ENCODE measurements at places on chromosomes 2 and 18.

- DNase-seq: no peak
Measured at GRCh38 chr2:224937887-224938286, 104.4 kb downstream of the DOCK10 start.

DNA sequence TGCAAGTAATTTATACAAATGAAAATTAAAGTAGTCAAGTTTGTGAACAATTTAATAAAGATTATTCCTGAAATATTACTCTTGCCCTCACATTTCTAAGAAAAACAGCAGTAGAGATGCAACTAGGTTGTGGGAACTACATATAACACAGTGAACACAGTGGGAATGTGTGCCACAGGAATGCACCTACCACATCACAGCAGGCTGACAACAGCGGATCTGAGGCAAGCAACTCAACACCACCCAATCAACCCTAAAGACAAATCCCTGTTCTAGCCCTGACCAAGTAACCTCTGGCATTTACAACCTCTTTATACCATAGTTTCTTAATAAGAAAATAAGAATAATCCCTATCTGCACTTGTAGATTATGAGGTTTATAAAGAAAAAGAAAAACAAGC, 23.4 kb downstream of the MBOAT2 start:
- no peak for DNase-seq

- no peak for DNase-seq
Measured at GRCh38 chr2:43005245-43005974, 213.0 kb upstream of the HAAO start.

GRCh38 chr18:59220164-59220783, 316 bp downstream of the GRP start:
- DNase-seq: no peak

- DNase-seq: peak; percentile 69
Measured at GRCh38 chr2:226800941-226801784, 1.5 kb upstream of the IRS1 start.

GRCh38 chr18:57004366-57005121, 142.3 kb upstream of the BOD1L2 start:
- no peak for DNase-seq

GRCh38 chr2:200405599-200406298, 99.3 kb downstream of the SPATS2L start:
- DNase-seq: no peak

- DNase-seq: no peak
Measured at GRCh38 chr2:236346366-236346765, 82.2 kb upstream of the ASB18 start.

DNA sequence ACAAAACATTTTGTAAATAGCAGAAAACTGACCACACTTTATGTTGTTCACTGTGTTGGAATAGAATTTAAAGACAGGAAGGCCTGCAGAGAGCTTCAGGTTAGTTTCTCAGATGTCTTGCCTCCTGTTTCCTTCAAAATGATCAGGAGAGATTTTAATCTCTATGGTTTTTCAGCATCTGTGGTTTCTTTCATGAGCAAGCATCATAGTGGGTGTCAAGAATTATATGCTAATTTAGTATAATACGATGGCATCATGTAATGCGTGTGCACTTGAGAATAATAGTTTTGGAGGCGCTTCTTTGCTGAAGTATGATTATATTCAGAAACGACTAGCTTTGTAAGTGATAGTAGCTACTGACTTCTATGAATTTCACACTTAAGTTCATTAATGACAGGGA, 149.9 kb downstream of the PLCL1 start:
- DNase-seq: no peak

- no peak for DNase-seq
Measured at GRCh38 chr2:236872015-236872414, 213.7 kb upstream of the COPS8 start.

DNA sequence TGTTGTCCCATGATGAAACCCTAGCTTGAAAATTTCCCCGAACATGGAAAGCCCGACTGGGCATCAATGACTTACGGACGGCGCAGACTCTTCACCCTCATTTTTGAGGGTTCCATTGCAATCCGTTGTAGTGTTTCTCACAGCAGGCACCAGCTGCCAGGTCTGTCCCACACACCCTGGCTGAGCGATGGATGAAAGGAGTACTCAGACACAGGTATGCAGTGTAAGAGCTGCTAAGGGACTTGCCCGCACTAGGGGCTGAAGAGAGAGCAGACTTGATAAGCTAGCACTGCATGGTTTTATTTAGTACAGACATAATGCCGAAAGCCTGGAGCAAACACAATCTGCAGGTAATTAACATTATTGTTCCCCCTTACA, 15.8 kb downstream of the DYNAP start:
- DNase-seq: no peak
